ENCODE measurements at places on chromosomes 5 and 9. TPM values are rescaled to one million over a fixed set of nuclear protein-coding genes. Genes with fewer than 3 reads are reported as not detected.

Gene GRXCR2
- total RNA-seq, result 0.24 TPM

Gene CDK7
- total RNA-seq, result 11.3 TPM

DNA sequence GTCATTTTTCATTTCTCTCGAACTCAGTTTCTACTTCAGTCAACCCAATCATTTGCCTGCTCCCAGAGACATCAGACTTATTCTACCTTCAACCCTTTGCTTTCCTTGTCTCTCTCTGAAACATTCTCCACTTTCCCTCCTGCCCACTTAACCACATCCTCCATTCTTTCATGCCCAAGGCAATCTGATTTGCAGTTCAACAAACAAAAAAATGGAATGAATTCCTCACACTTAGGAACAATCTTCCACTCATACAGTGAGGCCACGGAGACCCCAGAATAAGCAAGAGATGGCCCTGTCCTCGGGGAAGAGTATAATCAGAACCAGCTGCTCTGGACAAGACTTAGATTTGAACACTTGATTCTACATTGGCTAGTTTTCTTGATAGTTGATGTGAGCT is 180.5 kb downstream of the RFK start:
- DNase-seq, result no peak
- no peaks in the 10 kb centered on the region for H3K27me3 ChIP-seq
- no peaks in the 10 kb centered on the region for H3K36me3 ChIP-seq

DNA sequence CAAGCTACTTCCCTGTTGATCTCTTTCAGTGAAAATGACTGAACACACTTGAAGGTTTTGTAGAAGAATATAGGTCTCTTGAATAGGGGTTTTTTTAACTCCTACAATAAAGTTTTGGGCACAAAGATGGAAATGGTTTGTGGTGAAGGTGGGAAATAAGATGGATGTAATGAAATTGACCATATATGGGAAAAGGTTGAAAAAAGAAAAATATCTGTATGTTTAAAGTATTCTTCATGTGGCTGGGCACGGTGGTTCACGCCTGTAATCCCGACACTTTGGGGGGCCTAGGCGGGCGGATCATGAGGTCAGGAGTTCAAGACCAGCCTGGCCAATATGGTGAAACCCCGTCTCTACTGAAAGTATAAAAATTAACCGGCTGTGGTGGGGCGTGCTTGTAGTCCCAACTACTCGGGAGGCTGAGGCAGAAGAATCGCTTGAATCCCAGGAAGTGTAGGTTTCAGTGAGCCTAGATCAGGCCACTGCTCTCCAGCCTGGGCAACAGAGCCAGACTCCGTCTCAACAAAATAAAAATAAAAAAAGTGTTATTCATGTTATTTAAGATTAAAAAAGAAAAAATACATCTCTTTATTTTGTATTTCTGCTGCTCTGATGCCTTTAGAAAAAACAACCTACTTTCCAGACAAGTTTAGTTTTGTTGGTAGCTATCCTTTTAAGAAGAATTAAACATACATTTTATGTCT is 2.2 kb downstream of the RBM27 start:
- H3K4me1 ChIP-seq, result peaks cover 44% of the 10 kb centered on the region
- no peak overlapping the region for H3K27ac ChIP-seq
- no peaks in the 10 kb centered on the region for H3K36me3 ChIP-seq
- H3K4me3 ChIP-seq, result no peak overlapping the region
- no peak for DNase-seq

- no peak overlapping the region for H3K4me3 ChIP-seq
- no peak overlapping the region for H3K27ac ChIP-seq
- H3K36me3 ChIP-seq, result no peaks in the 10 kb centered on the region
These were observed 127.0 kb upstream of the NTRK2 start for GRCh38 chr9:84542554-84542953.

Gene TMEM38B
- 38.1 TPM for total RNA-seq

Gene ZNG1E
- 11.2 TPM for total RNA-seq

DNA sequence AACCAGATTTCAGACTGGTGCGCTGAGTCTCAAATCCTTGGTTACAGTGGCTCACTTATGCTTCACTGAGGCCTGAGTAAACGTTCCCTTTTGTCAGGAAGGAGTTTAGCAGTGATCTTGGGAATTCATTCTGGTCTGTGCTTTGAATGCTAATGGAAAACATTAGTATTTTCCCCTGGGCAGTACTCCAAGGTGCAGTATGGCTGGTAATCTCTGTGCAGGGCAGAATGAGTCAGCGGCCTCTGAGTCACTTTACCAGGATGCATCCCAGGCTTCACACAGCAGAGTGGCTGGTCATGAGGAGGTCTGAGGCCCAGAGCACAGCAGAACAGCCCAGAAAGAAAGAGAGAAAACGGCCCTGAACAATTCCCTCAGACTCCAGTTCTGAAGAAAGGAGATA is 54.0 kb downstream of the PCA3 start:
- peaks cover 9% of the 10 kb centered on the region for H3K4me1 ChIP-seq
- peak overlapping the region; percentile 80 for H3K27ac ChIP-seq
- no peaks in the 10 kb centered on the region for H3K36me3 ChIP-seq
- no peak overlapping the region for H3K4me3 ChIP-seq
- peak; percentile 84 for DNase-seq

GRCh38 chr5:6713274-6714225 is at the start of gene TENT4A:
Gene TENT4A, plus strand, starts transcription at chr5:6713432. Its CDS starts 552 bp downstream, at chr5:6713984.
- H3K27me3 ChIP-seq, result no peaks in the 10 kb centered on the region
- peak within 1 kb of the TSS; percentile 79 for H3K4me3 ChIP-seq
- H3K4me1 ChIP-seq, result no peaks in the 10 kb centered on the region
- no peaks in the 10 kb centered on the region for H3K36me3 ChIP-seq

All from right atrium auricular region (tissue), 2 donors.